ENCODE measurements at places on chromosomes 4 and X.
A peak's percentile ranks its signal among the peaks of the same experiment; 100 is the strongest.

- peak; percentile 21 for DNase-seq
These were observed 647.4 kb downstream of the BCOR start for GRCh38 chrX:39450234-39450977.

DNA sequence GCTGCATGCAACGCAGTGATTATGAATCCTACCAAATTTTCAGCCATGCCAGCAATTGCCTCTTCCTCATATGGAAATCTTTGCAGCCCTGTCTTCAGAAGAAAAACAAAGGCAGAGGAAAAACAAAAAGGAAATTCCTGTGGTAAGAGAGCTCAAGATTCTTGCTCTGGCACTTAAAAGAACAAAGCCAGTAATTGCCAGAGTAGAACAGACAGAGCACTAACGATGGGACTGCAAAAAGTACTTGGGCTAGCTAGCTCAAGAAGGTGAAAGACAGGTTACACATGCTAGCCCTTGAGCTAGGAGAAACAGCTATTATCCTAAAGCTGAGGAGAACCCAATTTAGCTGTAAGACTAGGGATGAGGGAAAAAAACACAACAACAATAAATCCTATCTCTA is 582.3 kb downstream of the KCNIP4 start:
- no peak for DNase-seq

DNA sequence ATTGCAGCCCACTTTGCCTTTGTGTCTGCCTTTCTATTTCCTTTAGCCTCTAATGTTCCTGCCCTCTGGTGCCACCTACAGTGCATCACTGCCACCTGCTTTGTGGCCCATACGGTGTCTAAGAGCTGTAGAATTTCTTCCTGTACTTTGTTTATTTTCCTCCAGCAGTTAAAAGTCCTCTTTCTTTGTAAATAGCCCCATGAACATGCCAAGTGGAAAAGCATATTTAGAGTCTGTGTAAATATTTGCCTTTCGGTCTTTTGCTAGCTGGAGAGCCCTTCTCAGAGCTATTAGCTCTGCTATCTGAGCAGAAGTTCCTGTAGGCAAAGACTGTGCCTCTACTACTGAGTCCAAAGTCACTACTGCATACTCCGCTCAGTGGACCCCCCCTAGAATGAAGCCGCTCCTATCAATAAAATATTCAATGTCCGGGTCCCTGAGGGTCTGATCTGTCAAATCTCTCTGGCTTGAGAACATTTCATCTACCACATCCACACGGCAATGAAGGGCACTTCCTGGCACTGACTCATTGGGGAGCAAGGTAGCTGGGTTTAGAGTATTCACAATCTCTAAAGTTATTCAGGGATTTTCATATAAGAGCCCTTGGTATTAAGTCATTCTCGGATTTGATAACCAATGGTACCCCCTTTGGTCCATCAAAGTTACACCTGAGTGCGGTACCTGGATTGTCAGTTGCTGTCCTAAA is 36.3 kb downstream of the SULT1E1 start:
- DNase-seq: peak; percentile 74

GRCh38 chrX:48278958-48279357 is 23.8 kb downstream of the SSX1 start:
- no peak for DNase-seq

- no peak for DNase-seq
These were observed 271.6 kb downstream of the TLL1 start for GRCh38 chr4:166144607-166145006.

Data from activated naive CD4-positive, alpha-beta T cell treated with anti-CD3 and anti-CD28 coated beads, Interleukin-2, amount 10 ng/mL, durations not matched to agents 7 days and 5 days (primary cell).